ENCODE measurements at places on chromosomes 1 and 21.

- DNase-seq = no peak
These were observed 17.6 kb upstream of the MTARC2 start for GRCh38 chr1:220730486-220730885.

GRCh38 chr1:201737352-201738060 lies 91.5 kb upstream of the IPO9 start:
- no peak for DNase-seq

- no peak for DNase-seq
These were observed 984.6 kb downstream of the ADGRL2 start for GRCh38 chr1:82785268-82785790.

DNA sequence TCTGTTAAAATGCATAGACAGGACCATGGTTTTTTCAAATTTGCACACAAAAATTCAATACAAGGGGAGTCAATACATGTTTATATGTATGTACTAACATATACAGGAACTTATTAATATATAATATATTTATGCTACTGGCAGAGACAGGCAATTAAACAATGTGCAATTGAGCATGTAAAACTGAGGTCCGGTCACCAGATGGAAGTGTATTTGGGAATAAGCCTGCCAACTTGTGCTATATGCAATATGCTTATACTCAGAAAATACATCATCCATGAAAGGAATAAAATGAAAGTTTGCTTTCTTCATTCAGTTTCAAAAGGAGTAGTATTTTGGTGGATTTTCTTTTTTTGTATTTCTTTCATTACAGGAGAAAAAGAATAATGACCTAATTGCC lies 640.2 kb upstream of the CXADR start:
- no peak for DNase-seq

DNA sequence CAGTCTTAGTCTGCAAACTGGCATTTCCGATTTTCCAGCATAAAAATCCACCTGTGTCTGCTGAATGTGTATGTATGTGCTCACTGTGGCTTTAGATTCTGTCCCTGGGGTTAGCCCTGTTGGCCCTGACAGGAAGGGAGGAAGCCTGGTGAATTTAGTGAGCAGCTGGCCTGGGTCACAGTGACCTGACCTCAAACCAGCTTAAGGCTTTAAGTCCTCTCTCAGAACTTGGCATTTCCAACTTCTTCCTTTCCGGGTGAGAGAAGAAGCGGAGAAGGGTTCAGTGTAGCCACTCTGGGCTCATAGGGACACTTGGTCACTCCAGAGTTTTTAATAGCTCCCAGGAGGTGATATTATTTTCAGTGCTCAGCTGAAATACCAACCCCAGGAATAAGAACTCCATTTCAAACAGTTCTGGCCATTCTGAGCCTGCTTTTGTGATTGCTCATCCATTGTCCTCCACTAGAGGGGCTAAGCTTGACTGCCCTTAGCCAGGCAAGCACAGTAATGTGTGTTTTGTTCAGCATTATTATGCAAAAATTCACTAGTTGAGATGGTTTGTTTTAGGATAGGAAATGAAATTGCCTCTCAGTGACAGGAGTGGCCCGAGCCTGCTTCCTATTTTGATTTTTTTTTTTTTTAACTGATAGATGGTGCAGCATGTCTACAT lies 2.5 kb upstream of the OLFML3 start:
- no peak for DNase-seq
